ENCODE measurements at places on chromosomes 1 and 21.

GRCh38 chr21:33840771-33841170 is 74.8 kb downstream of the ATP5PO start:
- DNase-seq: no peak

GRCh38 chr1:116152950-116153691 is 41.9 kb downstream of the MAB21L3 start:
- no peak for DNase-seq

DNA sequence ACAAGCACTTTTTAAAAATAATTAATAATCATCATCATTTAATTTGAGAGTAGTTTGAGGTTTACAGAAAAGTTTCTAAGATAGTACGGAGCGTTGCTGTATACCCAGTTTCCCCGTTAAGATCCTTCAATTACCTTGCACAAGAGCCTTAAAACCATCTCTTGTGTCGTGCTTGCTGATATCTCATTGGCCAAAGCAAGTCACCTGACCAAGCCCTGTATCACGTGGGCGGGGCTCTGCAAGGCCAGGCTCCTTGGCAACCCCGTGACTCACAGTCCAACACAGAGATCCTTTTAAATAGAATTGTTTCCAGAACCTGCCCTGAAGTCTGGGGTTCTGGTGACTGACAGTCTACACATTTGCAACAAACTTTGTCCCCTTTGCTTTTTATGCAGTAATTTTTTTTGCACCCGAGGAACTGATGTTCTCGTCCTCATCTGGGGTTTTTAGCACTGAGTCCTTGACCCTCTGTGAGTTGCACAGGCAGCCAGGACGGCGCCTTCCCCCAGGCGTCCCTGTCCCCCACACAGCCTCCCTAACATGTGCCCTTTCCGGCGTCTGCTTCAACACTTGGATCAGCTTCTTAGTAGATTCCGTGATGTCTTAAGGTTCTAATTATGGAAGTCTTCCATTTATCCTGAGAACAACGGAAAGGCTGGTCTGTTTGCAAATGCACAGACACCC is 183.3 kb upstream of the TMEM51 start:
- DNase-seq: peak; percentile 80

DNA sequence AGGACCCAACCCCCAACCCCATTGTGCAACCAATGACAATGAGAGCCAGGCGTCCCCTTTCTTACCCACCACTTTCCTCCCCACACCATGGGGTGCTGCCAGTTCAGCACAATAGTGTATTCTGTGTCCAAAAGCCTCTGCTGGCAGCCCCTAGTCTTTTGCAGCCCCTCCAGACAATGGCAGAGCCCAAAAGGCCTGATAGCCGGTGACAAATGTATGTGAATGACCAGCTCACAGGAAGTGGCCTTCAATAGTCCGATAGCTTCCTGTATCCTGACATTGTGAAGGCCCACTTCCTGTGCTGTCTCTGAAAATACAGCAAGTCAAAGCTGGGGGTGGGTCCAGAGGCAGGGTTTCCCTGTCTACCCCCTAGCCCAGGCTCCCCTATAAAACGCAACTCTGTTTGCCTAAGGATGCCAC is 16.6 kb downstream of the SMIM12 start:
- DNase-seq: no peak

DNA sequence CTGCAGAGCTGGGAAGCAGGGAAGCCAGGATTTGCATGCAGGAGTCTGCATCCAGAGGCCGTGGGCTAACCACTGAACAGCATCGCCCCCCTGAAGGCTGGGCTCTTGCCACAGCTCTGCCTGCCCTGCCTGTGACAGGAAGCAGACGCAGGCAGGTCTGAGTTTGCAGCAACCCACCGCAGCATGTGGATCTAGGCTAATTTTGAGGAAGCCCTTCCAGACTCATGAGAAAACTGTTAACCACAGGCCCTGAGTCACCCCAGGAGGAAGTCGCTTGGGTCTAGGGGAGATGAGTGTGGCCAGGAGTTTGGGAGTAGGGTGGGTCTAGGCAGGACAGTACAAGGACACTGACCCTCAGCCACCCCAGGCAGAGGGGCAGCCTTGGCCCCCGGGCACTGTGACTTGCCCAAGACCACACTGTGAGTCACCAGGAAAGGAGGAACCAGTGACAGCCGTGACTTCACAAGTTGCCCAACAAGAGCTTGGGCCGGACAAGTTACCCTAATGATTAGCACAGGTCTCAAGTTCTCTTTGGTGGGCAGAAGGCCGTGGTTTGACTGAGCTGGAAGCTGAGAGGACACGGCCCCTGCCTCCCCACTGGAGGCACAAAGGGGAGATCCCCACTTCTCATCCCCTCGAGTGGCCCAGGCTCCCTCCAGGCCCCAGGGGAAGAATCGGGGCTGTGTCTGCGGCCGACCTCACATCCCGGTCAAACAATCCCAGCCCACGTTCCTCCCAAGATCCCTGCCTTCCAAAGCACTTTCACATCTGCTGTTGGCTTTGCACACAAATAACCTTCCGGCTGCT is 826 bp downstream of the LAPTM5 start:
- peak; percentile 57 for DNase-seq

DNA sequence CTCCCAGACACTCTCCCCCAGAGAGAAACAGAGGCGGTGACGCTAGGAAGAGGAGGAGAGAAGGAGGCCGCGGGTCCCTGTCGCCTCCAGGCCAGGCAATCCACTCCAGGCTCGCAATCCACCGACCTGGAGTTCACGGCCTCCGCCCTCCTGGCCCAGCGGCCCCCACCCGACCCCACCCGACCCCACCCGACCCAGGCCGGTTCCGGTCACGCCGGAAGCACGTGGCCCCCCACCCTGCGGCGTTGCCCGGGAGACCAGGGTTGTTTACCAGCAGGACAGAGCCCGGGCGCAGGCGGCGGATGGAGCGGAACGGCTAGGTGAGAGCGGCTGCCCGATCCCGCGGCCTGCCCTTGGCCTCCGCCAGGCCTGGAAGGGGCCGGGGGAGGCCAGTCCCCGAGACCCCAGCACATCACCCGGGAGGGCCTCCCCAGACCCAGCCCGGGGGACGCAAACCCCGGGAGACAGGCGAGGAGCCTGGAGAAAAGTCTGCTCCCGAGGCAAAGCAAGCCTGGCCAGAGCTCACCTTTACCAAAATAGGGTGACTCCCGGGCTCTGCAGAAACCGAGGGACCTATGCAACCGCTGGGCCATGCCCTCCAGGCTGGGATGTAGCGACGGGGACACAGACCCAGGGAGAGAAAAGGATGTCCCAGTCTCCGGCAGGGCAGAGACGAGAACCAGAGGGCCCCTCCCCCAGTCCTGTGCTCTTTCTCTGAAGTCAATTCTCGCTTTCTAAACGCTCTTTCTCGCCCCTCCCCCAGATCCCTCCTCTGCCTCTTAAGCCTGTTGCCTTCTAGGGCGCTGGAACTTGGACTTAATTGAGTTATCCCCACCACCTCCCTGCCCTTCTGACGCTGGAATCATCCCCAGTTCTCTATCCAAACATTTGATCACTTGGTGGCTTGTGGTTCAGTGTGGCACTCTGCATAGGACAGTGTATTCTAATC is at the start of the genes PLA2G2C and UBXN10:
Gene PLA2G2C (minus strand): TSS at position 685 of the 949 bp plus-strand sequence. CDS start 9,155 bp downstream, outside the sequence.
Gene UBXN10 (plus strand): TSS at position 263 of the 949 bp plus-strand sequence. CDS start 4,466 bp downstream, outside the sequence.
- no peak for DNase-seq

DNA sequence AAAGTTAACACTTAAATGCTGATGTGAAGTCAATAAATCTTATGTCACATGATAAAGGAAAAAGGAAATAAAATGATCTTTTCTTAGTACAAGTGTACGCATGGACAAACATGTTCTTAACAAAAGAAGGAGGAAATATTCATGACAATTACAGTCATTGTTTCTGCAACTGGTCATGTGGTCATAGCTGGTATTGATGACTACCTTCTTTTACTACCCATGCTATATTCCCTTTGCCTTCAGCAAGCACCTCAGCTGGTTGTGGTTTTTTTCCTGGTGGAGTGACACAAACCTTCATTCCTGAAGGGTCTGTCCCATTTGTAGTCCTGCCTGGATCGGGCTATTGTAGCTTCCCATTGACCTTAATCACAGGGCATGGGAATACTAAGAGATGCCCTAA is 23.4 kb upstream of the TSHB start:
- DNase-seq: no peak

DNA sequence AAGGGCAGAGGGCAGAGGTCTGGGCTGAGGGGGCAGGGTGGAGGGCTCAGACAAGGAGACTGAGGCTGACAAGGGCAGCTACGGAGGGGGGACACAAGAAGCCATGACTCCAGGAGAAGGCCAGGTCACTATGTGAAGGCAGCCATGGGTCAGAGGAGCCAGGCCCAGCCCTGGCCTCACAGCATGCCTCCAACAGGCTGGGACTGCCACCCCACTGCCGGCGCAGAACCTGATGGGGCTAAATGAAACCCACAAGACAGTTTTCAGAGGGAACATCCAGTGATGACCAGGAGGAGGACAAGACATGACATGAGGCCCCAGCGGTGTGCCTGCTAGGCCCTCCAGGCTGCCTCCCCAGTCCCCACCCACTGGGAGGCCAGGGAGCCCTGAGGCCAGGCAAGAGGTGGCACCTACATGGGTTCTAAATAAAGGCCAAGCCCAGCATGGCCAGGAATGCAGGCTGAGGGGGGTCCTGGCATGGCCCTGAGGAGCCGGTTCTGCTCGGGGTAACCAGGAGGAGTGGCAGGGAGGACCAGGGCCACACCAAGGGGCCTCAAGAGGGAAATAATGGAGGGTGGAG is 27.3 kb upstream of the LSS start:
- no peak for DNase-seq
